ENCODE measurements at places on chromosomes 3 and 15.

- DNase-seq: no peak
Measured at GRCh38 chr15:87826119-87826747, 430.3 kb downstream of the NTRK3 start.

- no peak for DNase-seq
Measured at GRCh38 chr15:92323525-92323924, 70.2 kb upstream of the ST8SIA2 start.

DNA sequence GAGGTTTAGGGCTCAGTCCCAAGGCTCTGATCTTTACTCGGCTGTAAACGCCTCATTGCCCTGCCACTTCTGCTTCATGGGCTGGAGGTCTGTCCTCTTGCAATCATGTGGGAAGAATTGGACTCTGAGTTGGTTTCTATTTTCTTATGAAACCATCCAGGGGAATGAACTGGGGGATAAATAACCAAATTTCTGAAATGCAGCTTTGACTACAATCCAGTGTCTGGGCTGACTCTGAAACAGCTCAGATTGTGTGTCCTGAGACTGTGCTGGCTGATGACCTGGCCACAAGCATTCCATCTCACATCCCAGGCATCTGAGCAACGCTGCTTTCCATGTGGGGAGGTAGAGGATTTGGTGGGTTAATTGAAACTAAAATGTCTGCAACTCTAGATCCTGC, 71.0 kb upstream of the GALNT15 start:
- no peak for DNase-seq

GRCh38 chr3:30044515-30044914, 561.9 kb upstream of the TGFBR2 start:
- no peak for DNase-seq

DNA sequence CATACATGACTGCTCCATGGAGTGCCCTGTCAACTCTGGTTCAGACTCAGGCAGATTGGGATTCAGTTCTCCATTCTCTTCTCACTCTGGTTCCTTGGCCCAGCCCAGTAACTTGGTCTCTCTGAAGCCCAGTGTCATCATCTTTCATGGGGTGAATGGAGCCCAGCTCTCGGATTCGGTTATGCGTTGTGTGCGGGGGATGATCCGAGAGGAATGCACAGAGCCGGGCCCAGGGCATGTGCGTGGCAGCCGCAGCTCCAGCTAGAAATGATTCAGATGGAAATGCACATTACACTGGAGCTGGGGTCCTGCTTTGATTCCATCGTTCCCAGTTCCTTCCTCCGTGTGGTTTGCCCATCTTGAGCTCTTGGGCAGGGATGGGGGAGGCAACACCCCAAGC, 189.4 kb downstream of the FEZF2 start:
- no peak for DNase-seq

- no peak for DNase-seq
Measured at GRCh38 chr3:122498152-122498551, 16.6 kb downstream of the KPNA1 start.

DNA sequence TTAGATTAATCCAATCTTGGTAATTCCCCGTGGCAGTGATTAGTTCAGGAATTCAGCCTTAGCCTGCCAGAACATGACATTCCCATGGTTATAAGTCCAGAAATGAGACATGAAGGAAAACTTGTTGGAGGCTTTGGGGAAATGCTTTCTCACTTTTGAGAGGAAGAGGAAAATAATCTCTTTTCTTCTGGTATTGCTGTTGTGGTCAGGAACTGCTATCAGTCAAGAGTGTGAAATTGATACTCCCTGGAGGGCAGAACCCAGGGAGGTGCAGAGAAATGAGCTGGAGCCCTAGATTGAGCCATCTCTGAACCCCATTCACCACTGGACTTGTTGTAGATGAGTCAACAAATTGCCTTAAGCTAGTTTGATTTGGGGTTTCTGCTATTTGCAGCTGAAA, 38.6 kb upstream of the APH1B start:
- no peak for DNase-seq

- DNase-seq: no peak
Measured at GRCh38 chr3:196842567-196843434, 24.9 kb upstream of the SENP5 start.

DNA sequence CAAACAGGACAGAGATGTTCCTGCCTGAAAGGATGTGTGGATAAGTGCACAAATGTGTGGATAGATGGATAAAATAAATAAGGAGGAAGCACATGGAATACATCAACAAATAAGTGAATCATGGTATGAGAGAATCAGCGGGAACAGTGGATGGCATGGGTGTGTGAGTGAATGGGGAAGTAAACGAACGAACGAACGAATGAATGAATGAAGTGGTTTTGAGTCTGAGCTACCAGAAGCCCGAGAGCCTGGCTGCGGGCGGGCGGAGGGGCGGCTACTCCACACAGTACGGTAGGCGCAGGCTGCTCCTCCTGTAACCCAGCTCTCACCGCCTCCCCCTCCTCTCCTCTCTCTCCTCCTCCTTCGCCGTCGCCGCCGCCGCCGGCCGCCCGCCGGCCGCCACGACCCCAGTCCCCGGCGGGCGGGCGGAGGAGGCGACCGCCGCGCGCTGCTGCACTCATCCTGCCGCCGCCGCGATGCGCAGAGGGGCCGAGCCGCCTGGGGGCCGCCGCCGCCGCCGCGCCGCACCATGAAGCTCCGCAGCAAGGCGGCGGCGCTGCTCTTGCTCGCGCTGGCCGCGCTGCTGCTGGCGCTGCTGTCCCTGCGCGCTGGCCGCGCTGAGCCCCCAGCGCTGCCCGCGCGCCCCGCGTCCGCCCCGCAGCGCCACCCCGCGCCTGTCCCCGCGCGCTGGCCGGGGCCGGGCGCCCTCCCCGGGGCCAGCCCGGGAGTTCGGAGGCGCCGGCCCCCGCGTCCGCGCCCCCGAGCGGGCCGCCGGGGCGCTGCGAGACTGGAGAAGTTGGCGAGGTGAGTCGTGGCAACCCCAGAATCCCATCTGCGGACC, at the start of gene GXYLT2:
GXYLT2 (plus strand) TSS at position 342 of the 841 bp plus-strand sequence; CDS start at position 530, 188 bp downstream.
- DNase-seq: peak; percentile 49

- DNase-seq: no peak
Measured at GRCh38 chr3:26281284-26281985, 341.1 kb upstream of the LRRC3B start.

DNA sequence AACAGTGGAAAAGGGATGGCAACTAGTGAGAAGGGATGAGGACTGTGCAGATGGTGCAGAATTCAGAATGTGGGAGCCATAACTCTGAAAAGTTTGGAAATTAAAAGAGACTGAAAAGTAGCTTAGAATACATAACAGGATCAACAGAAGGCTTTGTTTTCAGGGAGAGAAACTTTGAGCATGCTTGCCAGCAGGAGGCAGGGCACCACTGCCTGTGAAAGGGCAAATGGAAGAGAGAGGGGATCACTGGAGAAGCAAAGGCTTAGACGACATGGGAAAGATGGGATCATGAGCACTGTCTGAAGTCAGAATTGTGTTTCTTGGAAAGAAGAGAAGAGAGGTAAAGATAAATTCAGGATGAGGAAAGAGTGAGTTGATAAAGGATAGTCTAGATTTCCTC, 99.6 kb downstream of the ABI3BP start:
- no peak for DNase-seq

DNA sequence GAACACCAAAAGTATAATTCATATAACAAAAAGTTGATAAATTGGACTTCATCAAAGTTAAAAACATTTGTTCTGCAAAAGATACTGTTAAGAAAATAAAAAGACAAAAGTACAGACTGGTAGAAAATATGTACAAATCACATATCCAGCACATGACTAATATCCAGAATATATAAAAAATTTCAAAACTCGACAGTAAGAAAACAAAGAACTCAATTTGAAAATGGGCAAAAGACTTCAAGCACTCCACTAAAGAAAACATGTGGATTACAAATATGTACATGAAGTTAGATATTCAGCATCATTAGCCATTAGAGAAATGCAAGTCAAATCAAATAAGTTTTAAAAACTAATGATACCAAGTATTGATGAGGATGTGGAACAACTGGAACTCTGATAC, 6.7 kb downstream of the GK5 start:
- no peak for DNase-seq

DNA sequence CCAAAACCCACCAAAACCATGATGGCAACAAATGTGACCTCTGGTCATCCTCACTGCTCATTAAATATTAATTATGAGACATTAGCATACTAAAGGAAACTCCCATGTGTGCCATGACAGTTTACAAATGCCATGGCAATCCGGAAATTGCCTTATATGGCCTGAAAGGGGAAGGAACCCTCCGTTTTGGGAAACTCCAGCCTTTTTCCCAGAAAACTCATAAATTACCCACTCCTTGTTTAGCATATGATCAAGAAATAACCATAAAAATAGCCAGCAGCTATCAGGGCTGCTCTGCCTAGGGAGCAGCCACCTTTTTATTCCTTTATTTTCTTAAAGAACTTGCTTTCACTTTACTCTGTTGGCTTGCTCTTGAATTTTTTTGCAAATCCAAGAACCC, 992.7 kb downstream of the NTRK3 start:
- DNase-seq: no peak

DNA sequence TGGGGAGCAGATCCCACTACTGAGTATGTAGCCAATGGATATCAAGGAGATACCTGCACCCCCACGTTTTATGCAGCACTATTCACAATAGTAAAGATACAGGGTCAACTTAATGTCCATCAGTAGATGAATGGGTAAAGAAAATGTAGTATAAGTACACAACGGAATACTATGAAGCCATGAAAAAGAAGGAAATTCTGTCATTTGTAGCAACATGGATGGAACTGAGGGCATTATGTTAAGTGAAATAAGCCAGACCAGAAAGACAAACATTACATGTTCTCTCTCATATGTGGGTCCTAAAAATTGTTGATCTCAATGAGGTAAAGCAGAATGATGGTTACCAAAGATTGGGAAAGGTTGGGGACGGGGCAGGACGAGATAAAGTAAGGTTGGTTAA, 14.6 kb downstream of the PP2D1 start:
- no peak for DNase-seq

DNA sequence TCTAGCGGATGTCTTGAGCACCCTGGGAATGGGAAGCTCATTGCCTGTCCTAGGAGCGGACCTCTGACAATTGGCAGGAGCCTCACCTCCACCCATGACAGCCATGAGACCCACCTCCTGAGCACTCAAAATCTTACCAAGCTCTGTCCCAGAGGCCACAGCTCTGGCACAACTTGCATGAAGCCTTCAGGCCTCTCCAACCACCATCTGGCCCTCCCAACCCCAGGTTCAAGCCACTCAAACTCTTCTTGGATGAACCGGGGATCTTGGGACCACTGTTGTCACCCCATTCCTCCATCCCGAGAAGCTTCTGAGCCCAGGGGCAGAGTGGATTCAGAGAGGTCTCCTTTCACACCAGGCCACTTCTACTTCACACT, 1.5 kb downstream of the VIPR1 start:
- DNase-seq: peak; percentile 17

GRCh38 chr3:45509038-45509767, 85.3 kb upstream of the LIMD1 start:
- no peak for DNase-seq

DNA sequence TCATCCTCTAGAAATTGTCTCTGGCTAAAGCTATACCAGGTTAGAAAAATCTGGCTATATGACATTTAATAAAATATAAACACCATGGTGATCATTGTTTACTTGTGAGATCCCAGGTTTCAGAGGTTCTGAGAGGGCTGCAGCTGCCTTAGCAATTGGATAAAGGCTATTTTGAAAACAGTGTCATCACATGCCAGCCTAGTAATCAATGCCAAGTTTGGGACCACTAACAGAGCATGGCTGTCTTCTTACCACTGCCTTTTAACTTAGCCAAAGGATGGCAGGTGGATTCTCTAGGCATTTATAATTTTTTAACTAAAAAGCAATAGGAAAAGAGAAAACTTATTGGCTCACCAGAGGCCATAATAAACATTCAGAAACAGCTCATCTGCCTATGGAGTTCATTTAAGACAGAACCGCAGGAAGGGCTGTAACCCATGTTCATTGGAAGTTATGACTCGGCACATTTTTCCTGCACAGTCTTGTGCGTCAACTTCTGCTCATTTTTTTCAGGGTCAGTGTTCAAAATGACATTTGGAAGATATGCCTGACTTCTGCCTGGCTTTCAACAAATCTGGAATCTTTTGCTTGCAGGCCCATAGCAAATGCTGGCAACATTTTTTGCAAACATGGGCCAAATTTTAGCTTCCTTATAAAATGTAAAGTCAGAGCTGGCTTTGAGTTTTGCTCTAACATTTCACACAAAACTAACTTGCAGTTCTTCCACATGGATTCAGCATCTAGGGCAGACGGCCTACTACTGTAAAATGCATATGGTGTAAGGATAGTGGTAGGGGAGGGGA, 476.0 kb upstream of the TBL1XR1 start:
- DNase-seq: no peak

- no peak for DNase-seq
Measured at GRCh38 chr15:69691307-69692015, 238.8 kb downstream of the RPLP1 start.

DNA sequence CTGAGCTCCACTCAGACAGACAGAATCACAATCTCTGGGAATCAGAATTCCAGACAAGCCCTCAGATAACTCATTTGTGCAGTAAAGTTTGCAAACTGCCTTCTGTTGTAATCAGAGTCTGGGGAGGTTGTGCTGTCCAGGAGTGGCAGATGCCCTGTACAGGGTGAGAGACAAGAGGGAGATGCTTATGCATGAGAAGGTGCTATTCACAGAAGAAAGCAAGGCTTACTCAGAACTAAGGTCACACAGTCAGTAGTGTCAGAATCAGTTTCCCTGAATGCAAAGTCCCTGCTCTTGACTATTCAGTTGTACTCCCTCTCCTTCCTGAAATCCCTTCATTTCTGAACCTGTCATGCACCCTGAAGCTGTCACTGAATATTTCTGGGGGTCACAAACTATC, 43.7 kb downstream of the SRPRB start:
- DNase-seq: no peak

- no peak for DNase-seq
Measured at GRCh38 chr3:195394024-195394423, 48.8 kb downstream of the ACAP2 start.

DNA sequence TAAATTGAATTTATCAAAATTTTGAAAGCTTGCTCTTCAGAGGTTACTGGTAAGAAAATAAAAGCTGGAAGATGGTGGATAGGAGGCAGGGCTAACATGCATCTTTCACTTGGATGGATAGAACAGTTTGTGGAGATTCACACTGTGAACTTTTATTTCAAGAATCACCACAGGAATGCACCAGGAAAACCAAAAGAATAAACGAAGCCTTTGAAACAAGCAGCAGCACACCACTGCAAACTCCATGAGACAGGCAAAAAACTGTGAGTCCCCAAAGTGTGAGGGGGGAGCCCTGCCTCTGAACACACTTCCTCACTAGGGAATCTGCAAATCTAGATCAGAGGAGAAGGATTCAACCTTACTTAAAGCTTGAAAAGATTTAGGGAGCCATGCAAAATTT, 122.2 kb downstream of the RTP4 start:
- no peak for DNase-seq

DNA sequence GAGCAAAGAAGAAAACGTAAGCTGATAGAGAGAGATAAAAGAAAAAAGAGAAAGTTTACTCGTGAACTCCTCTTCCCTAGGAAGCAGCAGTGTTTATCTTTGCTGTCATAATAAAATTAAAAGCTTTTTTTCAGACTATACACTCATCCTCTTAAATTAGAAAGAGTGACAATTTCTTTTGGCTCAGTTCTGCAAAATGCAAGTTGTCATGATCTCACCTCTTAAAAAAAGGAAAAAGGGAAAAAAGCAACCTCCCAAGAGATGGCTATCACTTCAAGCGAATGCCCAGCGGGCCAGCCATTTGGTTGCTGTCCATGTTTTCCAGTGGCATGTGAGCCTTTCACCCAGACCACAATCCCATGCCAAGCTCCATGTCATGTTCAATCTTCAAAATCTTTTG, 7.0 kb upstream of the THBS1 start:
- DNase-seq: no peak

Measured in activated naive CD4-positive, alpha-beta T cell treated with anti-CD3 and anti-CD28 coated beads, Interleukin-2, amount 10 ng/mL, durations not matched to agents 7 days and 5 days (primary cell).